ENCODE measurements at places on chromosomes 4 and X. TPM values are rescaled to one million over a fixed set of nuclear protein-coding genes. Genes with fewer than 3 reads are reported as not detected.

DNA sequence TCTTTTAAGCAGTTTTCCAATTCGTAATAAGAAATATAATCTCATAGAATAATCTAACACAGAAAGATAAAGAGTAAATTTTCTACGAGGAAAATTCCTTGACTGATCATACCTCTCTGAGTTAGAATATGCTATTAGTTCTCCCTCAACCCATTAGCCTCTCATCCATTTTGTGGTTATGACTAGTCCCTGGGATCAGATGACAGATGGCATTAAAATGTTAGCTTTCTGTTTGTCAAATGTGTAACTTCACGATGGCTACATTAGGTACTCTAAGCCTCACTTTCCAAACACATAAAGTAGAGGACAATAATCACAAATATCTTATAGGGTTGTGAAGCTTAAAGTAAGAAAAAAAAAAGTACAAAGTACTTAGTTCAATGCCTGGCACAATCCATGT lies 112.2 kb downstream of the ZAR1 start:
- no peaks in the 10 kb centered on the region for H3K4me1 ChIP-seq
- H3K27ac ChIP-seq = no peak overlapping the region
- H3K27me3 ChIP-seq = no peaks in the 10 kb centered on the region
- no peaks in the 10 kb centered on the region for H3K36me3 ChIP-seq
- DNase-seq = no peak

GRCh38 chr4:13559413-13559812 lies 15.1 kb upstream of the NKX3-2 start:
- no peaks in the 10 kb centered on the region for H3K36me3 ChIP-seq
- H3K4me1 ChIP-seq = no peaks in the 10 kb centered on the region
- H3K27me3 ChIP-seq = no peaks in the 10 kb centered on the region
- no peak for DNase-seq

DNA sequence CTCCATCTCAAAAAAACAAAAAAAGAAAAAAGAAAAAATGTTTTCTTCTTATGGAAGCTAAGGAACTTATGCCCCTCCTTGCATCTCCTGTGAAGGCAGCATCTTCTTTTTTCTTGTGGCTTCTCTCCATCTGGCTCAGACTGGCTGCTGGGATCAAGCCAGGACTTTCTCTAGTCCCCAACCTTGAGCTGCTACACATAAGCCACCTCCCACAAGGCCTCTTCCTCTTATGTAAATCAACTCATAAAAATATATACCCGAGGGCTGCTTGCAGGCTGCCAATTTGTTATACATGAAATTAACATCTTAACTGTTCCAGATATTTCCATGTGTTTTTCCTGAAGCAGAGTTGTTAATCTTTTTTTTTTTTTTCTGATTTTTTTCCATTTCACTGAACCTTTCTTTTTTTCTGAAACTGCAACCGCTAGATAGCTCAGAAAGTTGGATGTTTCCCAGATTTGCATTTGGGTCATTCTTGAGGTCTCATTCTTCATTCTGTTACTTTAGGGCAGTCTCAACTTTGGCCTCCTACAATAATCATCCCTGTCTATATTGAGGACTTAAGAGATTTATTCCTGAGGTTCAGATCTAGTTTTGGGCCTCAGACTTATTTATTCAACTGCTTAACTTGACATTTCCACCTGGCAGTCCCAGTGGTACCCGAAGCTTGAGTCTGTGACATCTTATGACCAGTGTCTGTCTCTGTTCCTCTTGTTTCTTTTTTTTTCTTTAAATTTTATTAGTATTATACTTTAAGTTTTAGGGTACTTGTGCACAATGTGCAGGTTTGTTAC lies 10.3 kb downstream of the SNX25 start:
- H3K4me1 ChIP-seq = peaks cover 7% of the 10 kb centered on the region
- H3K4me3 ChIP-seq = no peak overlapping the region
- DNase-seq = no peak
- H3K27ac ChIP-seq = no peak overlapping the region
- no peaks in the 10 kb centered on the region for H3K36me3 ChIP-seq

- no peak overlapping the region for H3K4me3 ChIP-seq
- DNase-seq = no peak
- H3K27me3 ChIP-seq = no peaks in the 10 kb centered on the region
Measured at GRCh38 chr4:106245176-106245575, 70.8 kb downstream of the TBCK start.

DNA sequence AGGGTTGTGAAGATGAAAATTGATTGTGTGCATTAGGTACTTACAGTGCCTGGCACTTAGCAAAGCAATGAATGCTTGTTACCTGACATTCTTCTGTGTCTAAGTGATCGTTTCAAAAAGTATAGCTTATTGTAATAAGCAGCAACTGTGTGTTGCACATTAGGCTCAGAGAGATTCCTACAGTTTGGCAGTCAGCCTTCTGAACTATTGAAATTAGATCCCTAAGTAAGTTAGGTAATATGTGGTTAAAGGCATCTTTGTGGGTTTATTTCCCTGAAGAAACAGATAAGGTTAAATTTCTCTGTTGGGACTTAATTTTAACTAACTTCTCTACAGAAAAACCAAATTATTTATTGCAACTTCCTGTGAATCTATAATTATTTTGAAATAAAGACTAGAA lies 93.4 kb downstream of the REPS2 start:
- no peak for DNase-seq
- H3K4me1 ChIP-seq = no peaks in the 10 kb centered on the region
- no peaks in the 10 kb centered on the region for H3K36me3 ChIP-seq

DNA sequence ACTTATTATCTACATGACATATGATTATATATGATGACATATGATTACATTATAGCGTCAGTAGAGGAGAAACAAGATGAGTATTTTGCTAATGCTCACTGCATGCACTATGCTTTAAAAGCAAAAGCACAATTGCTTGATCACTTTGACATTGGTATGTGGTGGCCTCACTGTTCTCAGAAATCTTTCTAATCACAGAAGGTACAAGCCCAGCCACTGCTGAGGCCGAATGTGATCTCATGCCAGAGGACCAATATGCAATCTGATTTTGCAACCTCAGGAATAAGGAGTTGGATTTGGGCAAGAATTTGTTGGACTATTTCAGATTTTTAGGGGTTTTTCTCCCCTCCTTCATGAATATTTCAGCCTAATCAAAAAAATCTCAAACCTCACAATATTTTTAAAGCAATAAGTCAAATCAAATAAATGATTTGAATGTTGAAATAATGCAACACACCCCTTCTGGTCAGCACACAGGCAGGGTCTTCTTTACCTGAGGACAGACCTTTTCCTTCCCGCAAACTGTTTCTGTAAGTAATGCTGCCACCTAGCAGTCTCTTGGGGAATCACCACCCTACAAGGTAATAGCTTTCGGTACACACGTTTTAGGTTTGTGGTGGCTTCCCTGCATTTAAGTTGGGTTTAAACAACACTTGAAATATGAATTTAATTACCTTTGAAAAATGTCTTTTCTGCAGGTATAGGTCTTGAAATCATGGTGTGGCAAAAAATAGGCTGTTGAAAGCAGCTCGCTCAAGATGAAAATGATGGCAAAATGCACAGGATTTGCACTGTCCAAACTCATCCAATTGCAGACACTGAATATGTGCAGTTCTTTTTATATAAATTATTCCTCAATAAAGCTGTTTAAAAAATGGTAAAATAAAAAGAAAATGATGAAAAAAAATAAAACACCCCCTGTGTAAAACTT lies 4.8 kb upstream of the CXCL13 start:
- DNase-seq = no peak
- H3K27ac ChIP-seq = no peak overlapping the region
- no peak overlapping the region for H3K4me3 ChIP-seq
- no peaks in the 10 kb centered on the region for H3K36me3 ChIP-seq
- H3K27me3 ChIP-seq = no peaks in the 10 kb centered on the region

GRCh38 chr4:31984872-31985271 lies 1264.7 kb downstream of the PCDH7 start:
- H3K27ac ChIP-seq = no peak overlapping the region
- H3K4me1 ChIP-seq = no peaks in the 10 kb centered on the region
- DNase-seq = no peak
- H3K4me3 ChIP-seq = no peak overlapping the region

GRCh38 chr4:39568805-39569204 lies 41.6 kb upstream of the UGDH start:
- no peaks in the 10 kb centered on the region for H3K27me3 ChIP-seq
- H3K4me3 ChIP-seq = no peak overlapping the region
- peaks cover 2% of the 10 kb centered on the region for H3K36me3 ChIP-seq
- DNase-seq = no peak
- no peak overlapping the region for H3K27ac ChIP-seq
- peaks cover 5% of the 10 kb centered on the region for H3K4me1 ChIP-seq

- H3K4me3 ChIP-seq = no peak overlapping the region
- H3K36me3 ChIP-seq = no peaks in the 10 kb centered on the region
- H3K27me3 ChIP-seq = no peaks in the 10 kb centered on the region
- no peak for DNase-seq
Measured at GRCh38 chr4:86296865-86297264, 63.0 kb downstream of the MAPK10 start.

GRCh38 chr4:55661398-55662056 lies 25.4 kb upstream of the NMU start:
- no peaks in the 10 kb centered on the region for H3K4me1 ChIP-seq
- H3K27ac ChIP-seq = no peak overlapping the region
- no peak for DNase-seq
- no peak overlapping the region for H3K4me3 ChIP-seq
- H3K27me3 ChIP-seq = no peaks in the 10 kb centered on the region

DNA sequence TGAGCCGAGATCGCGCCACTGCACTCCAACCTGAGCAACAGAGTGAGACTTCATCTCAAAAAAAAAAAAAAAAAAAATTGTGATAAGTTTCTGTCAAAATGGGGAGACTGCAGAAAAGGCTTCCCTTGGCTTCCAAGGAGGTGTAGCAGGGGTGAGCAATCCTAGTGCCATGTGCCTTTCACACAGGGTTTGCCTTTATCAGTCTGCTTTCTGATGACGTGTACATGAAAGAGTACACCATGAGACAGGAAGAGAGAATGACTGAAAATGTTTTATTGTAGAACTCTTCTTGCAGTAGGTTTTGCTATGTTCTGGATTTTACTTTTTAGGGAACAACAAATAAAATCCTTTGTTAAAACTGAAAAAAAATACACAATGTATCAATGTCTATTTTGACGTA lies 23.4 kb upstream of the ZFP42 start:
- no peak overlapping the region for H3K27ac ChIP-seq
- H3K36me3 ChIP-seq = no peaks in the 10 kb centered on the region
- no peaks in the 10 kb centered on the region for H3K4me1 ChIP-seq

DNA sequence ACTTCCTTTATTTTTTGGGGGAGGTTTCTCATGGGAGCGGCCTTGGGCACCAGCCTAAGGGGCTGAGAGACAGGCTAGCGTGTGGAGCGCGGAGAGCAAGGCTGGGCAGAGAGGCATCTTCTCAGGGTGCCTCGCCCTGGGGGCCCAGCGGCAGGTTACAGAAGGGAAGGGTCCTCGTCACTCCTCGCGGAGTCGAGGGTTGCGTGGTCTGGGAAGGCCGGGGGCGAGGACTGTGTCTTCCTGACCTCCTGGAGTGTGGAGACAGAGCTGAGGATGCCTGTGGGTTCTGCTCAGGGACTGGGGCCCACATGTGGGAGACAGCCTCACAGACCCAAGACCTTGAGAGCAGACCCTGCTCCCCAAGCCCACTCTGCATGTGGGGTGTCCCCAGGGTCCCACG lies 79.6 kb upstream of the LRPAP1 start:
- no peaks in the 10 kb centered on the region for H3K27me3 ChIP-seq
- no peaks in the 10 kb centered on the region for H3K4me1 ChIP-seq
- no peak overlapping the region for H3K4me3 ChIP-seq
- H3K27ac ChIP-seq = no peak overlapping the region
- H3K36me3 ChIP-seq = no peaks in the 10 kb centered on the region

- no peaks in the 10 kb centered on the region for H3K36me3 ChIP-seq
- H3K4me3 ChIP-seq = no peak overlapping the region
- H3K4me1 ChIP-seq = no peaks in the 10 kb centered on the region
- no peak overlapping the region for H3K27ac ChIP-seq
- no peak for DNase-seq
- no peaks in the 10 kb centered on the region for H3K27me3 ChIP-seq
Measured at GRCh38 chrX:24099394-24099793, 44.6 kb downstream of the EIF2S3 start.

DNA sequence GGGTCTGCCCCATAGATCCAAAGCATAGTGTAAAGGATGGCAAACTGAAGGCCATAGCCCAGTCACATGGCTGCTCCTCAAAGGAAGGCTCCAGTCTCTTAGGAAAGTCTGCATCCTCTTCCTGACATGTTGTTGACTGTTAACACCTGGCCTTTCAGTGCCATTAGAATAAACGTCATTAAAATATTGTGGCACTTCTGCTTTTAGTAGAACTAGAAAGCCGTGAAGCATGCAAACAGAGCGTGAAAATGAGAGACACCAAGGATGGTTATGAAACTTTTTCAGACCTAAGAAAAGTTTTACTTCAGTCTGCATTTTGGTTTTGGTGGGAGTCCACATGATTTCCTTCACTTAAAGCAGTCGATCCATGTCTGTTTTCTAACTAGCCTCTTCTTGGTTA lies 41.1 kb upstream of the AFF2 start:
- H3K27ac ChIP-seq = no peak overlapping the region
- H3K4me1 ChIP-seq = no peaks in the 10 kb centered on the region
- H3K36me3 ChIP-seq = no peaks in the 10 kb centered on the region
- H3K4me3 ChIP-seq = no peak overlapping the region
- no peak for DNase-seq

GRCh38 chr4:186724058-186724863 lies 605 bp upstream of the FAT1 start:
- peak overlapping the region; percentile 90 for H3K4me3 ChIP-seq
- H3K27me3 ChIP-seq = no peaks in the 10 kb centered on the region
- no peaks in the 10 kb centered on the region for H3K4me1 ChIP-seq

GRCh38 chrX:149987613-149988012 lies 49.3 kb upstream of the EOLA2 start:
- H3K27me3 ChIP-seq = no peaks in the 10 kb centered on the region
- peaks cover 4% of the 10 kb centered on the region for H3K36me3 ChIP-seq
- no peak overlapping the region for H3K27ac ChIP-seq
- H3K4me3 ChIP-seq = no peak overlapping the region

- H3K4me3 ChIP-seq = no peak overlapping the region
- H3K36me3 ChIP-seq = no peaks in the 10 kb centered on the region
- H3K27me3 ChIP-seq = no peaks in the 10 kb centered on the region
- H3K27ac ChIP-seq = no peak overlapping the region
- H3K4me1 ChIP-seq = no peaks in the 10 kb centered on the region
Measured at GRCh38 chrX:149074398-149074797, 430.7 kb downstream of the IDS start.

- H3K4me1 ChIP-seq = no peaks in the 10 kb centered on the region
- H3K27ac ChIP-seq = no peak overlapping the region
- no peaks in the 10 kb centered on the region for H3K27me3 ChIP-seq
- DNase-seq = no peak
Measured at GRCh38 chrX:102985192-102985591, 48.1 kb downstream of the RAB40AL start.

GRCh38 chrX:2559124-2559523 lies 58.3 kb upstream of the DHRSX start:
- H3K36me3 ChIP-seq = no peaks in the 10 kb centered on the region
- H3K27ac ChIP-seq = no peak overlapping the region
- no peak for DNase-seq
- no peaks in the 10 kb centered on the region for H3K4me1 ChIP-seq
- H3K27me3 ChIP-seq = no peaks in the 10 kb centered on the region

- no peaks in the 10 kb centered on the region for H3K4me1 ChIP-seq
- H3K4me3 ChIP-seq = peak overlapping the region; percentile 26
- H3K27ac ChIP-seq = no peak overlapping the region
- no peaks in the 10 kb centered on the region for H3K36me3 ChIP-seq
- H3K27me3 ChIP-seq = no peaks in the 10 kb centered on the region
- no peak for DNase-seq
Measured at GRCh38 chrX:24646745-24647182, 383 bp downstream of the PCYT1B start.

Gene TLL1
- total RNA-seq = 20.6 TPM

Gene TMEM156
- 0.30 TPM for total RNA-seq

Gene ZNF518B
- 16.8 TPM for total RNA-seq

Gene TSPAN7
- total RNA-seq = 35.2 TPM

Gene SHOX
- not detected for total RNA-seq

Gene STBD1
- 16.8 TPM for total RNA-seq

Gene CWH43
- not detected for total RNA-seq

Gene GAGE12D
- total RNA-seq = not detected
